ENCODE measurements at places on chromosomes 7 and 10. TPM values are rescaled to one million over a fixed set of nuclear protein-coding genes. Genes with fewer than 3 reads are reported as not detected.
A peak's percentile ranks its signal among the peaks of the same experiment; 100 is the strongest.

Gene TAS2R38
- total RNA-seq: not detected

Gene PKD2L1
- total RNA-seq: not detected

Gene UBTD1
- 0.80 TPM for total RNA-seq

Gene PLEKHA1
- total RNA-seq: 26.8 TPM

Gene BHLHA15
- not detected for total RNA-seq

Gene SYT15B
- total RNA-seq: not detected

Gene ABCC2
- total RNA-seq: 3.4 TPM

Gene ADIRF
- total RNA-seq: not detected

Gene YWHAG
- total RNA-seq: 23.4 TPM

Gene OPN1SW
- total RNA-seq: not detected

Gene SLC13A1
- not detected for total RNA-seq

GRCh38 chr7:30430777-30431176 is 47.8 kb downstream of the NOD1 start:
- DNase-seq: no peak

GRCh38 chr7:100407285-100408180 is 21.0 kb downstream of the ZCWPW1 start:
- DNase-seq: peak; percentile 11

- DNase-seq: no peak
These were observed 150.5 kb downstream of the FANK1 start for GRCh38 chr10:126046831-126047230.

DNA sequence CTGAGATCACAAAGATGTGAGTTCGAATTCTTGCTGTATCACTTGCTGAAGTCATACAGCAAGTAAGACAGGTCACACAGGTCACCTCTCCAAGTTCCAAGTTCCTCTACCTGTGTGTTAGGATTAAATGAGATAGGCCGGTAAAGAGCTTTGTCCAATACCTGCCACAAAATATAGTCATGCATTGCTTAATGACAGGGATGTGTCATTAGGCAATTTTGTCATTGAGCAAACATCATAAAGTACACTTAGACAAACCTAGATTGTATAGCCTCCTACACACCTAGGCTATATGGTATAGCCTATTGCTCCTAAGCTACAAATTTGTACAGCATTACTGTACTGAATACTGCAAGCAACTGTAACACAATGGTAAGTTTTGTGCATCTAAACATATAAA is 469.4 kb downstream of the KCNMA1 start:
- no peak for DNase-seq

GRCh38 chr7:75980430-75981202 is 13.8 kb downstream of the TMEM120A start:
- DNase-seq: peak; percentile 17

GRCh38 chr10:101759309-101760247 is 16.3 kb downstream of the FGF8 start:
- DNase-seq: no peak

GRCh38 chr7:56028942-56029630 is 22.2 kb downstream of the PSPH start:
- DNase-seq: no peak

DNA sequence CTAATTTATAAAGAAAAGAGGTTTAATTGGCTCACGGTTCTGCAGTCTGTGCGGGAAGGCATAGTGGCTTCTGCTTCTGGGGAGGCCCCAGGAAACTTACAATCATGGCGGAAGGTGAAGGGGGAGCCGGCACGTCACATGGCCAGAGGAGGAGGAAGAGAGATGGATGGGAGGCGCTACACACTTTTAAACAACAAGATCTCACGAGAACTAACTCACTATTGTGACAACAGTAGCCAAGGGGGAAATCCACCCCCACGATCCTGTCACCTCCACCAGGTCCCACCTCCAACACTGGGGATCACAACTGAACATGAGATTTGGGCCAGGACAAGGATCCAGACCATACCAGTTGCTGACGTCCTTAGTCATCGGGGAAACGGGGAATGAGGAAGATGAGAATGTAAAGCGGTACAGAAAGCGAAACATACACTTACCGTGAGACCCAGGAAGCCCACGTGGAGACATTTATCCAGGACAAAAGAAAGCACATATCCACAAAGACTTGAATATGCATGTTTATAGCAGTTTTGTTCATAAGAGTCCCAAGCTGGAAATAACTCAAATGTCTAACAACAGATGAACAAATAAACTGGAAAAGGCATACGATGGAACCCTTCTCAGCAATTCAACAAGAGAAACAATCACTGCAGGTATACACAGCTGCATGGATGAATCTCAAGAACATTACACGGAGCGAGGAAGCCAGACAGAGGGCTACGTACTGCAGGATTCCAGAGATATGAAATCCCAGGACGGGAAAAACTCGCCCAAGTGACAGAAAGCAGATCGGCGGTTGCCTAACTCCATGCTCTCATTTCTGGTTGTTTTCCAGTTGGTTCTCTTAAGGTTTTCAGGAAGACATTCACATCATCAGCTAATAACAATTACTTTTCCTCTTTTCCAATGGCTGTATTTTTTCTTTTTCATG is 26.2 kb upstream of the INPP5A start:
- DNase-seq: peak; percentile 4

DNA sequence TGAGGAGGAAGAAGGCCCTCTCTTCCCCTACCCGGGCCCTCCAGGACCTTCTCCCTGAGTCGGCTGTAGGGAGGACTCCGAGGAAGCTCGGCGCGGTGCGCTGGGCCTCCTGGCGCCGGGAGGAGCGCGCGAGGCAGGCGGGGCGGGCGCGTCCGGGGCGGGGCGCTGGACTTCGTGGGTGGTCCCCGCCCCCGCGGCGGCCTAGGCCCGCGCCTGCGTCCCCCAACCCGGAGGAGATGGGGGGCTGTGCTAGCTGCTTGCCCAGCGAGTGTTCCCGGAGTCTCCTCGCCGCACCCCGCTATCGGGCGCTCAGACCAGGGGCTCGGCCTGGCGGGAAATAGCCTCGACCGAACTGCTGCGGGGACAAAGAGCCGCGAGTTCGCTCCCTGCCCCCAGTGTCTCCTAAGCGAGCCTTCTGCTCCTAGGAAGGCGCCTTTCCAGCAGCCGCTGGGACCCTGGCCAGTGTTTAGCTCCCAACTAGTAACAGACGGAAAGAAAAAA is 19.2 kb upstream of the SMO start:
- DNase-seq: peak; percentile 16

DNA sequence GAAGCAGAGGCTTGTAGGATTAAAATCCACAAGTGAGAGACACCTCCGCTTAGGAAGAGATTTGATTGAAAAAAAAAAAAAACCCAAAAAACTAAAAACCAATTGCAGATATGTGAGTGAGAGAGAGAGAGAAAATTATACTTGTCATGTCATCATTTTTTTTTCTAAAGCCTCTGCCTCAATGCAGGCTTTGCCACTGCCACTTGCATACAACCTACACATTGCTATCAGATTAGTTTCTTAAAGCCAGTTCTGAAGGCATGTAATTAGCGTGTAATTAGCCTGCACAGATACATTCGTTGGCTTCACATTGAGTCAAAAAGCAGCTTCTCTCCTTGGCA is 86.1 kb upstream of the MTPN start:
- DNase-seq: no peak

DNA sequence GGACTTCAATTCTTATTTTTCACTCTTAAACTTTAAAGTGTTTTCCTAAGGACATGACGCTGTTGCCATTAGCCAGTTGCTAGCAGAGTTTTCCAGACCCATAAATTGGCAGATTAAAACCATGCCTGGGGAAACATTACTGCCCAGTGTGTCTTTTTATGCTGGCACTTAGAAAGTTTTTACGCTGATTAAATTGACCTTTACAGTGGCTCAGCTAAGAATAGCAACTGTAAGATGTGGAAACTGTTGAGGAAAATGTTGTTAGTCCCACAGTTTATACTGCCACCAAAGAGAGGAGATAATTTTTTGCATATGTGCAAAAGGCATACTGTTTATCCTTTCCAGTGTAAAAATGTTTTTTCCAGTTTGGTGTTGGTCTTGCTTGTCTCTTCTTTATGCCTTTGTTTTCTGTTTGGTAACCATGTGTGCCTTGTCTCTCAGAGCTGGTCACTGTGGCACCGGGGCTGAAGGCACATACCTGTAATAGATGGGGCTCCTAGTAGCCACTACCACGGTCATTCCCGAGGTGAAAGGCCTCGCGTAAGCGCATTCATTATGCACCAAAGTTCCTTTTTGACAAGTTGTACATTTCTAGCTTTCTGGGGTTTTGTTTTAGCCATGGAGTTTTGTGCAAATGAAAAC is 45.3 kb downstream of the CYP17A1 start:
- no peak for DNase-seq

DNA sequence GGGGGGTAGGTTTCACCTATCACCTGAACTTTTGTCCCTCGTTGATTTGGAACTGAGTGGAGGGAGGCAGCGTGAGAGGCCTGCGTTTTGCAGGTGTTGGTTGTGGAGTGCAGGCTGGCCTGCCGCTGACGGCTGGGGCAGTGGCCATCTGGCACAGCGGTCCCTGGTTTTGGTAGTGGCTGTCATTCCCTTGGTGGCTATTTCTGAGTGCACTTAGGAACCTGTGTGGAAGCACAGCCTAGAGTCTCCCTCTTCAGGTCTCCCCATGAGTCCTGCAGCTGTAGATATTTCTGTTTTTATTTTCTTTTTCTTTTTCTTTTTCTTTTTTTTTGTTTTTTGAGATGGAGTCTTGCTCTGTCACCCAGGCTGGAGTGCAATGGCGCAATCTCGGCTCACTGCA is 129.2 kb downstream of the CUL2 start:
- DNase-seq: no peak

DNA sequence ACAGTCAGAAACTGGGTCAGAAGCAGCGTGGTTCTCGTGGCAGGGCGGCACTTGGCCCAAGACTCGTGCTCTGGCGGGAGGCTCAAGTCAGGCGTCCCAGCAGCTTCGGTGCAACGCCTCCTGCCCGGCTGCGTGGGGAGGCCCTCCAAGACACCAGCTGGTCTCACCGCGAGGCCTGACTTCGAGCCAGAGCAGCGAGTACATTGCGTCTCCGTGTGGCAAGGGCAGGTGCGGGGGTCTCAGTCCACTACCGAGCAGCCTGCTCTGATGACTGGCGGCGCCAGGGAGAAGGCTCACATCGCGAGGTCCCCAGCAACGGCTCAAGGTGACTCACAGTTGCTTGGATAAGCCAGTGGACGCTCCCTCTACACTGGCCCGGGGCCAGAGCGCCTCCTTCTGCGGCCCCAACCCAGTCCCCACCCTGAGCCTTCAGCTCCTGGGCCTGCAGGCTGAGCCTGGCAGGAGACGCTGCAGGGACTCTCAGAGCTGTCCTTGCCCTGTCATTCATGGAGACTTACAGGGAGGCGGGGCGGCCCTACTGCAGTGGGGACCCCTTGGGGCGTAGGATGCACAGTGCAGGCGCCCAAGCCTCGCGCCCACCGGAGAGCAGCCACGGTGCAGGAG is 41.9 kb upstream of the PRKAR1B start:
- no peak for DNase-seq

GRCh38 chr7:137147338-137147720 is 196.2 kb downstream of the PTN start:
- DNase-seq: no peak

- DNase-seq: no peak
These were observed 2.4 kb downstream of the OTUD1 start for GRCh38 chr10:23441251-23441650.

- DNase-seq: no peak
These were observed 127.3 kb upstream of the PRKCQ start for GRCh38 chr10:6707352-6707751.

- no peak for DNase-seq
These were observed 82.0 kb downstream of the RNF133 start for GRCh38 chr7:122616951-122617350.

GRCh38 chr7:129615018-129615417 is 3.5 kb downstream of the NRF1 start:
- DNase-seq: no peak

DNA sequence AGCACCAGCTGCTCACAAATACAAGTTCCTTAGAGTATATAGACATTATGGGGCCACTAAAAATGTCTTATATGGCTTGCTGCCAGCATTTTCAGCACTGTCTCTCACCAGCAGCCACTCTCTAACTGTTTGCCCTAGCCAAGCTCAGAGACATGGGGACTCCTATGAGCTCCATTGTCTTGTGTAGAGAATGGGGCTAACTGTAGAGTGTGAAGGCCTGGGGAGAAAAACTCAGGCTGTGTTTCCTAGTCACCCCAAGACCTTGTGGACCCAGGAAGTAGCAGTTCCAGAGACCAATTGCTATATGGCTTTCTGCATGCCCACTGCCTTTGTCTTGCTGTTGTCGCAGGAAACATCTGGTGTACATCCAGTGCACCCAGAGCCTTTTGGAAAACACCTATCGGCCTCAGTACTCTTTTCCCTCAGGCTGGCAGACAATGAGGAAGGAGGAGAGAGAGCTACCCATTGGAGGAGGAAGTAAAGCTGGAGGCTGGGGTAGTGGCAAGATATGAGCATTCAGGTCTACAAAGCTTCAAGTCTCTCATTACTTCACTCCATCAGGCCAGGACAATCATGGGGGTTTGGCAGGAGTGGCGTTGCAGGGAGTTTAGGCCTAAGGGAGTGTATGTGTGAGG is 28.4 kb downstream of the ENTPD1 start:
- no peak for DNase-seq

DNA sequence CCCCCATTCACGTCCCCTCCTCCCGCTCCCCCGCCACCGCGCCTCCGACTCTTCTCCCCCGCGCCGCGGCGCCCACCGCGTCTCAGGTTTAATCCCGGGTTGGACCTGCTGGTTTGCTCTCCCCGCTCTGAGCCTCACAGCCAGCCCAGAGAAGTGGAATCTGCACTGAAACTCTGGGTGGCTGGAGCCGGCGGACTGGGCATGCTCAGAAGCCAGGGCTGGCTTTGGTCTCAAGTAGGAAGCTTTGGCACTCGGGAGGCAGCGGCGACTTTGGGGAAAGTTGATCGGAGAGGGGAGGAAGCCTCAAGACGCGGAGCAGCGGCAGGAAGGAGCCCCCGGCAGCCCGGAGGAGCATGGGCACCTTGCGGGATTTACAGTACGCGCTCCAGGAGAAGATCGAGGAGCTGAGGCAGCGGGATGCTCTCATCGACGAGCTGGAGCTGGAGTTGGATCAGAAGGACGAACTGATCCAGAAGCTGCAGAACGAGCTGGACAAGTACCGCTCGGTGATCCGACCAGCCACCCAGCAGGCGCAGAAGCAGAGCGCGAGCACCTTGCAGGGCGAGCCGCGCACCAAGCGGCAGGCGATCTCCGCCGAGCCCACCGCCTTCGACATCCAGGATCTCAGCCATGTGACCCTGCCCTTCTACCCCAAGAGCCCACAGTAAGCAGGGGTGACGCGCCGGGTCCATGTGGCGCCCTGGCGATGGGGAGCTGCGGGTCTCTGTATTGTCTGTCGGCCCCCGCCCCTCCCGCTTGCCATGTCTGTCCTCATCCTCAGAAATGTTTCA is at the start of gene PRKG1:
PRKG1 (plus strand) TSS at position 250 of the 791 bp plus-strand sequence.
- DNase-seq: no peak

GRCh38 chr7:97024209-97025129 is at the start of gene DLX5:
Gene DLX5, minus strand, starts transcription at chr7:97024831. Its CDS starts 208 bp downstream, at chr7:97024623.
- no peak for DNase-seq

DNA sequence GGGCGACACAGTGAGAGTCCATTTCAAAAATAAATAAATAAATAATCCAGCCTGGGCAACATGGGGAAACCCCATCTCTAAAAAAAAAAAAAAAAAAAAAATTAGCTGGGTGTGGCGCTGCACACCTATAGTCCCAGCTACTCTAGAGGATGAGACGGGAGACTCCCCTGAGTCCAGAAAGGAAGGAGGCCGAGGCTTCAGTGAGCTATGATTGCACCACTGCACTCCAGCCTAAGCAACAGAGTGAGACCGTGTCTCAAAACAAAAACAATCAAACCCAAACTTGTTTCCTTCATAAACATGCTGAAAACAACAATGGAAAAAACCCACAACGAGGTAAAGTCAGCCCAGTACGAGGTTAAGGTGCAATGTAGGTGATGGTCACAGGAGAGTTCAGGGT is 1.2 kb downstream of the COX19 start:
- no peak for DNase-seq

Data from CD4-positive, alpha-beta T cell (primary cell).